ENCODE measurements at places on chromosomes 13 and 19.
A peak's percentile ranks its signal among the peaks of the same experiment; 100 is the strongest.

DNA sequence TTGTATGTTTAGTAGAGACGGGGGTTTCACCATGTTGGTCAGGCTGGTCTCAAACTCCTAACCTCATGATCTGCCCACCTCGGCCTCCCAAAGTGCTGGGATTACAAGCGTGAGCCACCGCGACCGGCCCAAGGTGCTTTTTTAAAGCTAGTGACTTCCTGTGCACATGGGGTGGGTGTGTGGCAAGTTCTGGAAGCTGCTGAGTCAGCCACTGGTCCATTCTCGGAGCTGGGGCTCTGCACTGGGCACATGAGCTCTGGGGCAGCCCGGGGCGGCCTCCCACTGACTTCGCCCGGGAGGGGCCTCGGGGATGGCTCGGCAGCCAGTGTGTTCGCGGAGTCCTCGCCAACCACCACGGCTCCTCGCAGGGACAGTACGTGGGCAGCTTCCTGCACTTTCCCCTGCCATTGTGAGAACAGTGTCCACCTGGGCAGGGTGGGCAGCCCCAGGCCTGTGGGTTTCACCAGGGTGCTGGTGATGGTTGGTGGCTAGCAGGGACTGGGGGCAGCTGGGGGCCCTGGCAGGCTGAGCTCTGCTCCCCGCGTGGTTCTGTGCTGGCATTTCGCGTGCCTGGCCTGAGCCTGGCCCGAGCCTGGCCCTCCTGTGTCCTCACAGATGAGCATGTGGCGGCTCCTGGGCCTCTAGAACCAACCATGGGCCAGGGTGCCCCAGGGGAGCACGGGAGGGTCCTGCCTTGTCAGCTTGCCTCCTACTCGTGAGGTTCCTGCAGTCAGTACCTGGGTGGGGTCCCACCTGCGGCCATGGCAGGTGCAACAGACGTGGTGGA, 12.2 kb downstream of the CBARP start:
- no peak for DNase-seq

GRCh38 chr13:37306778-37307544, 201.5 kb upstream of the CSNK1A1L start:
- peak; percentile 2 for DNase-seq

DNA sequence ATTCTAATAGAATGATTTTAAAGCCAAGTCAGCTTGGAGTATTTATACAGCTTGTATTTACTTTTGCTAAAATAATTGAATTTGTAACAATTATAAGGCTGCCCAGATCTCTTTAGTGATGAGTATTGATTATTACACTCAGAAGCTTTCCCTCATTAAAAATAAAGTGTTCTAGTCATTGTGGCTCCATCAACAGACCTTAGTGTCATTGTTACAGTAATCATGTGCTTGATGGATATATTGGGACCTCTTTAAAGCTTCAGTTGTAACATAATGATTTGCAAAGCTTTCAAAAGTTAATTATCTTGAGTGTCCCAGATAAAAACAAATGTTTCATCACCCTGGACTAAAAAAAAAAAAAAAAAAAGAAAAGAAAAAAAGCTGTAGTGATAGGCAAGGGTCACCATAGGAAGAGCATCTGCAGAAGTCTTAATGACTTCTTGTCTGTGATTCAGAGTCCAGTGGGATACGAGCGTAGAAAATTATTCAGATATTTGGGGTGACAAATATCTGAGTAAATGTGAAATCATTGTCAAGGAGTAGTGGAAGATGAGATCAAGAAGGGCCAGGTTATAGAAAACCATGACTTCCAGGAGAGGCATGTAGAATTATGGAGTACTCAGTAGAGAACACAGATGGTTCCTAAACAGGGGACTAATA, 369.6 kb downstream of the DCT start:
- no peak for DNase-seq

GRCh38 chr13:51845574-51846318, 769 bp upstream of the TMEM272 start:
- DNase-seq, result no peak

DNA sequence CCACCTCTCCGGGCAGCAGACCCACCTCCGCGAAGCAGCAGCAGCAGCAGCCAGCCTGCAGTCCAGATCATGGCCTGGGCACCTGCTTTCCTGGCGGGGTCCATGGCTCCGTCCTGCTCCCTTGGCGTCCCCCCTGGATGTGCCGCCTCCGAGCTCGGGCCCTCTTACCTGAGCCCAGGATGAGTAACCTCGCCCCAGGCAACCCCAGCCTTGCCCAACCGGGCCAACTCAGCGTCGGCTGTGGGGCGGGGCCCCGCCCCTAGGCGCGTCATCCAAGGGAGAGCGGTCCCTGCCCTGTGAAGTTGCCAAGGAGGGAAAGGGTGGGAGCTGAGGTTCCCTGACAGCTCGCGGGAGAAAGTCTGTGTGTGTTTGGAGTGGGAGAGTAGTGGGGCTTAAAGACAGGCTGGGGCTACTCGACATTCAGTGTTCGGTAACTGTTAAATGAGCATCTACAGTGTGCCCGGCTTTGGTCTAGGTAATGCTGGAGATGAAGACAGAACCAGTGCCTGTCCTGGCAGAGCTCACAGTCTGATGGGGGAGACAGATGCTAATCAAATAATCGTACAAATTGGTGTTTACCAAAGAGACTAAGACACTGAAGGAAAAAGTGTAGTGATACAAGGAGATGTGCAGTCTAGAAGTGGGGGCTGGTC, at the start of gene LYPD3:
Gene LYPD3, minus strand, starts transcription at position 141 of the 653 bp plus-strand sequence. Its CDS starts 37 bp downstream, at position 104.
- DNase-seq, result no peak

DNA sequence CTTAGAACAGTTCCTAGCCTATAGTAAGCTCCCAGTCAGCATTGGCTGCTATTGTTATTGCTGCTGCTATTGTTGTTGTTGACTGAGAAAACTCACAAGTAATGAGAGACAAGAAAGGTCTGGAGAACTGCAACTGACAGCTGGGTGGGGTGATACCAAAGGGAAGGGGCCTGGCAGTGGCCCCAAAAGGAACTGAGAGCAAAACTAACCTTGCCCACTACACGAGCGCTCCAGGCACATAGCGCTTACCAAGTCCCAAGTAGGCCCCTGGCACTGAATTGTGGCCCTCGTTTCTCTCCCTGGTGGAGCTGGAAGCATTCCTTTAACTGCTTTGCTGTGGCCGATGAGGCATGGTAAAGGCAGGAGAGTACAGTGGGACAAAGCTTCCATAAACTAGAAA, 59.7 kb downstream of the KCTD12 start:
- no peak for DNase-seq

- no peak for DNase-seq
Observed at GRCh38 chr19:43798546-43799409, 3.5 kb downstream of the LYPD5 start.

- no peak for DNase-seq
Observed at GRCh38 chr19:38958301-38958700, 17.2 kb downstream of the FBXO17 start.

GRCh38 chr13:76622315-76623040, 263.7 kb downstream of the KCTD12 start:
- DNase-seq, result no peak

DNA sequence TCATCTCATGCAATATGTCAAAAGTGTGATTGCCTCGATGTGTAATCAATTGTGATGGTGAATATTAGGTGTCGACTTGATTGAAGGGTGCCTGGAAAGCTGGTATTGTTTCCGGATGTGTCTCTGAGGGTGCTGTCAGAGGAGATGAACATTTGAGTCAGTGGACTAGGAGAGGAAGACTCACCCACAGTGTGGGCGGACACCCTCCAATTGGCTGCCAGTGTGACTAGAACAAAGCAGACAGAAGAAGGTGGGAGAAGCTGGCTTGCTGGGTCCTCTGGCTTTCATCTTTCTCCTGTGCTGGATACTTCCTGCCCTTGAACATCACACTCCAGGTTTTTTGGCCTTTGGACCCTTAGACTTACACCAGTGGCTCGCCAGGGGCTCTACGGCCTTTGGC, 15.5 kb upstream of the CABP5 start:
- no peak for DNase-seq

- no peak for DNase-seq
Observed at GRCh38 chr13:29845440-29846056, 4.9 kb downstream of the UBL3 start.

DNA sequence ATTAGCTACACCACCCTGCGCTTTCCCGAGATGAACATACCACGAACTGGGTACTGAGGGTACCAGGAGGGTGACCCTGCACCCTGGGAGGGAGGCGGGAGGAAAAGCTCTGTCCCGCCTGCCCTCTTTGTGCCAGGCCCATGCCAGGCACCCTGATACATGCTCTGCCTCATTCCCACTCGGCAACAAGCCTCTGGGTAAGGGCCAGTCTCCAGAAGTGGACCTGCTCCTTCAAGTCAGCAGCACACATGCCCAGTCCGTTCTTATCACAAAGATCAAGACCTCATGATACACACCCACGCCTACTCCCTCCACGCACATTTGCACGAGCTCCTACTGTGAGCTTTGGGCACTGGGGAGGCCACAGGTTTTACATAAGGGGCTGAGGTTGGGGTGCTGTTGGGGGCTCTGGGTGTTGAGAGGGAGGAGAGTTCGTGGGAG, 2.0 kb upstream of the FFAR1 start:
- no peak for DNase-seq

DNA sequence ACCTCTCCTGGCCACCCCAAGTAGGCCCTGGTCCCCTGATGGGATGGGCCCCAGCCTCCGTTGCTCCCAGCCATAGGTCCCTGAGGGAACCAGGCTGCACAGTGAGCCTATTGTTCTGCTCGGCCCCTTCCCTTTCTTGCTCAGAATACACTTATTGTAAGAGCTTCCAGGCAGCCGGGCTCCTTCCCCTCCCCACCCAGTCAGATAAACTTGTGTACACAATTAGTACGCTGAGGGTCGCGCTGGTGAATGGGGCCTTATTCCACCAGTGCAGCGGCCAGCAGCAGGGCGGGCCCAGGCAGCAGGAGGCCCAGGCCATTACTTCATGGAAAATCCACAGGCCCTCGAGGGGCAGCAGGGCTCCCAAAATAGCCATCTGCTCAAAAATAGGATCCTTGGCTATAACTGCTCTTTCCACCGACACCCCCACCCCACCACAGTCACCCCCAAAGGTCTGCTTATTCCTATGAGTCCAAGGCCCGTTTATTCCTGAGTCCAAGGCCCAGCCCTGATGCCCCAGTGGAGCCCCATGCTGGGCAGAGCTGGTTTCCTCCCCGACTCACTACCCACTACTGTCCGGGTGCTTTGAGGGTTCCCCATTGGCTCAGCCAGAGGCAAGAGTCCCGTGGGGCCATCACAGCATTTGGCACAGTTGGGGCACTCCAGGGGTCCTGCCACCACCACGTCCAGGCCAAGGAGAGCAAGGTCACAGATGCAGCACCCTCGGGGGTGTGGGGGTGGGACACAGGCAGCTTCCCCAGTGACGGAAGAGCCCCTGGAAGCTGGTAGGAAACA, 22.1 kb downstream of the CAPN12 start:
- DNase-seq, result no peak

GRCh38 chr19:38733493-38734175, 10.6 kb downstream of the CAPN12 start:
- DNase-seq, result no peak

GRCh38 chr19:51959791-51960190, 26.8 kb downstream of the ZNF350 start:
- DNase-seq, result no peak

DNA sequence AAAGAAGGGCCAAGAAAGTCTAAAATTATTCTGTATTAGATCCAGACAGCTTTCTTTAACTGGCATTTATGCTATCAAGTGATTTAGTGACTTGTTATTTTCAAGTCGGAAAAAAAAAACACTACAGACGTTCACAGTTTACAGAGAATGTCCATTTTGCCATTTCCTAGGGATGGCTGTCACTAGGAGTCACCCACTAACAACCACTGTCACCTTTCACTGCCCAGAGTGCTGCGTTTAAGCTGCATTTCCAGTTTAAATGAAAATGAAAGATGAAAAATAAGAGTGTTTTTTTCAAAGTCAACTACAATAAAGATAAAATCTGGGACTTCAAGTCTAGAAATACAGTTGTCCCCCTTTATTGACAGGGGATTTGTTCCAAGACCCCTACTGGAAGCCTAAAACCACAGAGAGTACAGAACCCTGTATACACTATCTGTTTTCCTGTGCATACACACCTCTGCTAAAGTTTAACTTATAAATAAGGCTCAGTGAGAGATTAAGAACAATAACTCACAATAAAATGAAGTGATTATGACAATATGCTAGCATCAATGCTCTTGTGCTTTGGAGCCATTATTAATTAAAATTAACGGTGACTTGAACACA, 112.5 kb downstream of the SACS start:
- DNase-seq, result no peak

GRCh38 chr13:98181111-98181815, 4.2 kb upstream of the RNF113B start:
- no peak for DNase-seq

DNA sequence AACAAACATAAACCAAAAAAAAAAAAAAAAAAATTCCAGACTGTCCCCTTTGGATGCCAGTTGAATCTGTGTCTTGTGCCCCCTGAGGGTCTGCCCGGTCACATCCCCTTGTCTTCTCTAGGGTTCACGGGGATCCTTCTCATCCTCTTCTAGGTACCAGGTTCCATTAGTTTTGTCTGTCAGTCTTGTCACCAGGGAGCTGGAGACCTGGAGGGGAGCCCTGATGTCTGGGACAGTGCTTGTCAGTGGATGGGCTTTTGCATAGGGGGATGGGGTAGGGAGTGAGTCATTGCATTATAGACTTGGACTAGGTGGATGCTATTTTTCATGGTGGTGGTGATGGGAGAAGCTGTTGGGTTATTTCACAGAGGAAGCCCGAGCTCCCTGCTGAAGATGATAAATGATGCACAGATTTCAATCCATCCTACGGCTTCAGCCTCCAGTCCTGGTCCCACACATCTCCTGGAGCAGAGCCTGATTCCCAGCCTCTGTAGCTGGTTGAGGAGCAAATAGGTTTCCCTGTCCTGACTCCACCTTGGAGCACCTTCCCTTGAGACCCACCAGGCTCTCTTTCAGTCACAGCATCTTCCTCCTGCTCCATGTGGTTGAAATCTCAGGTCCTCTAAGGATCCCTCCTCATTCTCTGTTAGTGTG, 26.0 kb downstream of the WTIP start:
- no peak for DNase-seq

DNA sequence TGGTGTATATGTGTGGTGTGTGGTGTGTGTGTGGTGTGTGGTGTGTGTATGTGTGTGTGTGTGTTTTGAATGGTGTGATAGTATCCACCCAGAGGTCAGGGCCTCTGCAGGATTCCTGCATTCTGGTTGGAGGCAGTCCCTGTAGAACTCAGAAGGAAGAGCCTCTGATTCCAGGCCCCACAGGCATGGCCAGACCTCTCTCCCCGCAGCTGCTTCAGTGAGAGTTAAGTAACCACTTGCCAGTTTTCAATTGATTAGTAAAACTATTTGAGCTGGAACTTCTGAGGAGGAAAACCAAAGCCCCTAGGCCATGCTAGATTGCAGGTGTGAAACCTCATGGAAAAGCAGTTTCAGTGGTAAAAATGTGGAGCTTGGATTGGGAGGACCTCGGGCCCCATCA, 2.1 kb downstream of the ATP12A start:
- DNase-seq, result no peak

- no peak for DNase-seq
Observed at GRCh38 chr13:49528161-49528560, 32.4 kb downstream of the PHF11 start.

DNA sequence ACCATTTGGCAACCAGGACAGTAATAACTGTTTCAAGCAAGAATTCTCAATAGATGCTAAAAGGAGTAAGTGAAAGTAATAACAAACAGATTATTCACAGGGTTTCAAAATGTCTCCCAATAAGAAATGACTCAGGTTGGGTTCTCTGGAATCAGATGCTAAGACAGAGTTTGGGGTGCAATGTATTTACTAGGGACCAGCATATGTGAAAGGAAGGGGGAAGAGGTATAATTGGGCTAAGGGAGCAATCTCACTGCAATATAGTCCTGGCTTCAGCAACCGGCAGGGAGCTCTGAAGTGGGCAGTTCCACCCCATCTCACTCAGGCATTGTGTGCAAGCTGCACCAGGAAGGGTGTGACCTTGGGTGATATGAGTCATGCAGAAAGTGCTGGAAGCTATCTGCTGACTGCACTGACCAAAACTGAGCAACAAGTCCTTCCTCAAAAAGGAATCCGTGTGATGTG, 23.4 kb downstream of the ZDHHC20 start:
- DNase-seq, result no peak
